ENCODE measurements at places on chromosomes 3 and 15. TPM values are rescaled to one million over a fixed set of nuclear protein-coding genes. Genes with fewer than 3 reads are reported as not detected.

MRPS22 gene
- 58.7 TPM for total RNA-seq

GP9 gene
- total RNA-seq, result not detected

VIPR1 gene
- 1.2 TPM for total RNA-seq

CLDN1 gene
- 12.4 TPM for total RNA-seq

C15orf62 gene
- not detected for total RNA-seq

GUCA1C gene
- not detected for total RNA-seq

C3orf20 gene
- not detected for total RNA-seq

INSYN1 gene
- 0.52 TPM for total RNA-seq

RPL14 gene
- 422 TPM for total RNA-seq

ELL3 gene
- 3.7 TPM for total RNA-seq

PARL gene
- total RNA-seq, result 58.1 TPM

TGFBR2 gene
- total RNA-seq, result 108 TPM

GOLGA6L9 gene
- total RNA-seq, result 15.3 TPM

GOLGA8M gene
- total RNA-seq, result 0.26 TPM

CP gene
- 1.0 TPM for total RNA-seq

MFSD1 gene
- total RNA-seq, result 45.8 TPM

KLHL6 gene
- total RNA-seq, result under 0.01 TPM

SERINC4 gene
- total RNA-seq, result not detected

RARRES1 gene
- total RNA-seq, result 88.2 TPM

SEMA3G gene
- 0.40 TPM for total RNA-seq

OR5K2 gene
- total RNA-seq, result not detected

FAM240A gene
- not detected for total RNA-seq

DCP1A gene
- 18.4 TPM for total RNA-seq

GAP43 gene
- total RNA-seq, result not detected

ZDHHC19 gene
- total RNA-seq, result not detected

ATRIP gene
- total RNA-seq, result 4.3 TPM

C2CD4B gene
- total RNA-seq, result 4.1 TPM

MKRN2OS gene
- total RNA-seq, result not detected

AHSG gene
- not detected for total RNA-seq

PLA2G4D gene
- total RNA-seq, result not detected

DBR1 gene
- 14.0 TPM for total RNA-seq

CYP19A1 gene
- total RNA-seq, result 0.08 TPM

ACTC1 gene
- 0.52 TPM for total RNA-seq

SLC9C1 gene
- total RNA-seq, result 0.26 TPM

ITPR1 gene
- total RNA-seq, result 11.0 TPM

ZNF662 gene
- 1.3 TPM for total RNA-seq

LEKR1 gene
- 0.24 TPM for total RNA-seq

TUSC7 gene
- not detected for total RNA-seq

USP50 gene
- not detected for total RNA-seq

ANKUB1 gene
- total RNA-seq, result not detected

CHRNA5 gene
- total RNA-seq, result 1.3 TPM

WNT7A gene
- total RNA-seq, result not detected

CPNE9 gene
- not detected for total RNA-seq

SH3BP5 gene
- 8.6 TPM for total RNA-seq

TMA7 gene
- 375 TPM for total RNA-seq

TGM5 gene
- not detected for total RNA-seq

SLC22A13 gene
- 1.6 TPM for total RNA-seq

ITIH3 gene
- 0.13 TPM for total RNA-seq

FOXB1 gene
- not detected for total RNA-seq

UPK1B gene
- total RNA-seq, result not detected

ACOX2 gene
- 9.1 TPM for total RNA-seq

CISH gene
- total RNA-seq, result 2.7 TPM

ATP13A4 gene
- not detected for total RNA-seq

TOMM70 gene
- total RNA-seq, result 44.2 TPM

GOLGA8T gene
- total RNA-seq, result not detected

RPLP1 gene
- total RNA-seq, result 989 TPM

SPATA12 gene
- not detected for total RNA-seq

FEZF2 gene
- not detected for total RNA-seq

Measured in epithelial cell of alveolus of lung (primary cell).